A673 (cell line): ENCODE measurements at places on chromosomes 7 and 10.

- no peak for DNase-seq
Observed at GRCh38 chr7:1103009-1103788, 15.3 kb downstream of the GPER1 start.

GRCh38 chr10:3976171-3976570, 191.2 kb upstream of the KLF6 start:
- DNase-seq, result no peak

DNA sequence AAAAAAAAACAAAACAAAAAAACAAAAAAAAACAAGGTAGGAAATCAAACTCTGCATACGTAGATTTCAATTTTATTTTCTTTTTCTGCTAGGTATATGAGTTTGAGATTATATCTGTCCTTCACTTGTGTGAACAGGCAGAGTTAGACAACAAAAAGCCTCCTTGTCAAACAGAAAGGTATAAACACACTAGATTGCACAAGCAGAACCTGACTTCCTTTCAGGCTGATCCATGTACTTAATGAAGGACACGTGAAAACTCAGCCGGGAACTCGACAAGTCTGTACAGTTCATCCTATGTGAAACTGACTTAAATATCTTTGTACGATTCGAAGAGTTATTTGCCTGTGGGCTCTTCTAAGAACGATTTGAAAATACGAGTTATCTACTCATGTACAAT, 254.1 kb downstream of the ARL4A start:
- DNase-seq, result no peak

- no peak for DNase-seq
Observed at GRCh38 chr7:103686064-103686463, 240.1 kb upstream of the SLC26A5 start.

- no peak for DNase-seq
Observed at GRCh38 chr10:5549462-5550249, 24.9 kb downstream of the CALML3 start.

- no peak for DNase-seq
Observed at GRCh38 chr7:117480978-117481377, 1.2 kb downstream of the CFTR start.

DNA sequence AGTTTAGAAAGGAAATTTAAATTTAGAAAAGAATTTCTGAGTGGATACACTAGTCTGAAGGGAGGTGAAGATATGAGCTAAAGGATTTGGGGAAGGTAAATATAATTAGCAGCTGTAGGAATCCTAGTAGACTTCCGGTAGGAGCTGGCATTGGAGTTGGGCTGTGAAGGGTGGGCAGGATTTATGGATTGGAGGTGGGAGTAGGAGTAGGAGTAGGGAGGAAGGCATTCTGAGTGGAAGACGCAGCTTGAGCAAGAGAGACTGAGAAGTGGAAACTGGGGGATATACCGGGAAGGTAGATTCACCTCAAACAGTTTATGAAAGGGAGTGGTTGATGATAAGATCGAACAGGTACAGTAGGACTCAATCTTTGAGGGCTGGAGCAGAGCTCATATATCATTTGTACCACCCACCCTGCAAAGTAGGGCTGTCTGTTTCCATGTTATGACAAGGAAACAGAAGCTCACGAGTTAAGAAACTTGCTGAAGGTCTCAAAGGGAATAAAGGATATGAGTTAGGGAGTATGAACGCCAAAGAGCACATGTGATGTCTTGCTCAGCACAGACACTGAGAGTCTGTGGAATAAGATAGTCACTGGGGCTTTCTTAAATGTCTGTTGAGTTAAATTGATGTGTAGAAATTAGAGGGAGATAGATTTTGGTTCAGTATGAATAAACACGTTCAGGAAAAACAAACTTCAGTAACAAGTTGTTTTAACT, 81.6 kb downstream of the RPS24 start:
- no peak for DNase-seq

DNA sequence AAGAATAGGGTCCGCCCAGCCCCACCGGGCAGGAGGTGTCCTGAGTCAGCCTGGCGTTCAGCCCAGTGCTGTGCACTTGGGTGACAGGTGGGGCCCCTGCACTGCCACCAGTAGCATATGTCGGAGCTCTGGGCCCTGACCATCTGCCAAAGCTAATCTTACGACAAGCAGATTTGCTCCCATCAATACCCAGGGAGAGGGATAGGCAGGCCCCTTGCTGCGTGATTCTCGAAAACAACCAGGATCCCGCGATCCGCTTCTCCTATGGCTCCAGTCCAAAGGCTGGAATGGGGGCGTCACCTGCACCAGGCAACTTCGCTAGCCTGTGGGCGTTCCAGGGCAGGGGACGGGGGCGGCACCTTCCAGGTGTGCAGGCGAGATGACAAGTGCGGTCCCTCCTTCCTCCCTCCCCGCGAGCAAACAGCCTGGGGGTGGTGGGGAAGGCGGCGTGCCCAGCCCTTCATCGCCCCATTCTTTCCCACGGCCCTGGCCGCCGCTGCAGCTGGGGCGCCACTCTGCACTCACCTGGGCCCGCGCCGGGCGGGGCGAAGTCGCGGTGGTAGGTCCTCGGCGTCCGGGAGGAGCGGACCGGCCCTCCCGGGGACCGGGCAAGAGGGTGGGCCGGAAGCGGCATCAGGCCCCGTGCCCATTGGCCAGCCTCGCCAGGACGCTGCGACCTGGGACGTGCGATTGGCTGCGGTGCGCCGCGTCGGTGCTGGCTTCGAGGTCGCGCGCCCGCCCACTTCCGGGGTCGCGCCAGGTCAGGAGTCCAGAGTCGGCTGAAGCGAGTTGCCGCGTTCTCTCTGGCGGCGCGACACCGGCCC, at the start of gene TECPR1:
Gene TECPR1 (minus strand): TSS at position 632 of the 824 bp plus-strand sequence. CDS start 6,086 bp downstream, outside the sequence.
- peak; percentile 79 for DNase-seq

DNA sequence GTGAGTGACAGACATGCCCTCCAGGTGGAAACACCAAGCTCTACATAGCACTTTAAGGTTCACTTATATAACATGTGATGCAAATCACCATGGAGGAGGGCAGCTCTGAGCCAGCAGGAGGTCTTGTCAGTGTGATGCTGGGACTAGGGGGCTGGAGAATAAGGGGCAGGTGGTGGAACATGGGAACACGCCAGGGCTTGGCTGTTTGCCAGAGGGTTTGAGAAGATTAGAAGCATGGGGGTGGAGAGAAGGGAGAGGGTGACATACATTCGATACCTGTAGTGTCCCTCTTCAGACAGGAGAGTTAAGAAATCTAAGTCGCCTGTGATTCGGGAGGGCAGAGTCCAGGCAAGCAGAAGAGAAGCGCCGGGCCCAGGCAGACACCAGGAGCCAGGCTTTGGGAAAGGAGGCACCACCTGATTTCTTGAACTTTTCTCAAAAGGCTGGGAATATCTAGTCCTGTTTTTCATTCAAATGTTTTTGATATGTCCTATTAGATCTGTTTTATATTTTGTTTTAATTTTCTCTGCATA, 16.9 kb upstream of the LAMB4 start:
- no peak for DNase-seq

- no peak for DNase-seq
Observed at GRCh38 chr7:82019551-82020475, 250.0 kb upstream of the HGF start.

DNA sequence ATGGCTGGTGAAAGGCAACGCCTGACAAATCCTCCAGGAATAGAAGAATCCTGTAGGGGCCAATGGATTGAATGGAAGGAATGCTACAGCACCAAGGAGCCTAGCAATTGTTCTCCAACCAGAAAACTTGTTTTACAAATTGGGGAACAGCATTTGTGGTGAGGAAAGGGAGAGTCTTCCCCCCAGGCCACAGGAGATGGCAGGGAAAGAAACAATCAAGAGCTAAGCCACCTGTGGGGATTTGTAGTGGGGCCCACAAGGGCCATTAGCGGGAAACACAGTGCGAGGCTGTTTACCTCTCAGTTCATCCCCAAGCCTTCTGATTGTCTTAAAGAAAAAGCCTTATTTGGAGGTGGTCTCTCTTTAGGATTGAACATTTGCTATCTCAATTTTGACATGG, 48.5 kb upstream of the KCNMA1 start:
- DNase-seq, result no peak

- no peak for DNase-seq
Observed at GRCh38 chr7:137399827-137400823, 56.6 kb upstream of the PTN start.

- peak; percentile 53 for DNase-seq
Observed at GRCh38 chr10:88082806-88083596, 219.6 kb downstream of the PTEN start.
